ENCODE measurements at places on chromosomes 7 and 10.

DNA sequence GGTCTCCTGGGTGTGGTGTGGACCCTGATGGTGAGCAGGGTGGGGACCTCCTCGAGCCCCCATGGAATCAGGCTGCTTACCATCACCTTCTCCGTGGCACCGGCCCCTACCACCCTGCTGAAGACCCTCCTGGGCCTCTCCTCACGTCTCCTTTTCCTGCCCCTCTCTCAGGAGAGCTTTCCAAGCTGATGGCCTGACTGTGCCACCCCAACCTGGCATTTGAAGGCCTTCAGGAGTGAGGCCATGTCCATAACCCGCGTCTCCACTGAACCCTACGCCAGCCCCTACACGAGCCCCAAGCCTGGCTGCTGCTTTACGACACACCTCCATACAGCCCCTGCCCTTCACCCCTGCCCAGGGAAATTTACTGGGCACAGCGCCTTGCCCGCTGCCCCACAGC is 55.4 kb downstream of the ZRANB1 start:
- no peak for DNase-seq

DNA sequence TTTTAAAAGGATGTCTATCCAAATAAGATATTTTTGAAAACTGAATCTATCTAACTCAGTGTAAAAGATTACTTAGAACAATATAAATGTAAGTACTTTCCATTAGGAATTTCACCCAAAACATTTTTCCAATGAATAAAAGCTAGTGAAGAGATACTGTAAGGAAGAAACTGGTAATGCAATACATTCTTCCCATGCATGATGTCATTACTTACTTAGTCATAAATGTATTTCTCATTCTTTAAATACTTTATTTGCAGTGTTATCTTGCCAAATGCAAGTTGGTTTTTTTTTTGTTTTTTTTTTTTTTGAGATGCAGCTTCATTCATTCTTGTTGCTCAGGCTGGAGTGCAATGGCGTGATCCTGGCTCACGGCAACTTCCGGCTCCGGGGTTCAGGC is 265.6 kb downstream of the PHF14 start:
- DNase-seq, result no peak

DNA sequence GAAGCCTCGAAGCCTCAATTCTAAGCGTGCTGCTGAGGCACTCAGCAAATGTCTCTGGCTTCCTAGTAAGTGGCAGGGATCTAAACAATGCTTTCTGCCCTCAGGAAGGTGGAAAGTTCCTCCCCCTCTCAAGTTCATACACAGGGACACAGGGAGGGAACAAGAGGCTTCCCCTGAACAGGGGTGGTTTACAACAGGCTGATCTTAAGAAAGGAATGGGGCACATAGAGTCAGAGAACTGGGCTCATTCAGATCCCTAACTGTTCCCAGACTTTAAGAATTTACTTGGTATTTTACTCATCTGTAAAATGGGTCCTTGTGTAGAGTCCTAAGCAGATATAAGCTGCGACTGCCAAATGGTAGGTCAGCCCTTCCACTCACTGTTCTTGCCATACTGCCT is 2.5 kb downstream of the TNS3 start:
- DNase-seq, result no peak

- DNase-seq, result no peak
These were observed 102.6 kb upstream of the NEBL start for GRCh38 chr10:20999699-21000098.

- DNase-seq, result peak; percentile 80
These were observed 96.1 kb downstream of the SH3PXD2A start for GRCh38 chr10:103759100-103759781.

DNA sequence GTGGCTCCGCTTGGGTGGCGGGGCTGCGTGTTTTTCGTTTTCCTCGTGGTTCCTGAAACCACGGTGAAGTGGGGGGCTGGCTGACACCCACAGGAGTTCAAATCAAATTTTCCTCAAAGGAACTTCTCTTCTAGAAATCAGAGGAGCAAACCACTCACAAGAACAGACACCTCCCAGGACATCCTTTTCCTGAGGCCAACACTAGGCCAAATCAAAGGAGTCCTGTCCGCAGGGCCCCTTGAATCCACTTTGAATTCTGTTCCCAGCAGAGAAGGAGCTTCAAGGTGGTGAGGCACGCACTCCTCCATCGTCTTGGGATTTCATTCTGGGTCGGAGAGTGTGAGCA is 29.9 kb upstream of the ZNF273 start:
- no peak for DNase-seq

GRCh38 chr10:22453948-22454591 is 108.8 kb downstream of the SPAG6 start:
- no peak for DNase-seq

DNA sequence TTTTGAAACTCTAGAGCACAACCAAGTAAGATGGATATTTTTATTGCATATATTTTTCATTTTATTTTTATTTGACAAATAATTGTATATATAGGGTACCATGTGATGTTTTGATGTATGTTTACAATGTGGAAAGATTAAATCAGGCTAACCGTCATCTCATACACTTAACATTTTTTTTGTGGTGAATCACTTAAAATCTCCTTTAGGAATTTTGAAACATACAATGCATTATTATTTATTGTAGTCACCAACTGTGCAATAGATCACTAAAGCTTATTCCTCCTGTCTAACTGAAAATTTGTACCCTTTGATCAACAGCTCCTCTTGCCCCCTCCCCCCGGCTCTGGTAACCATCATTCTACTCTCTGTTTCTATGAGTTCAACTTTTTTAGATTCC is 77.2 kb downstream of the DNAH11 start:
- DNase-seq, result no peak

DNA sequence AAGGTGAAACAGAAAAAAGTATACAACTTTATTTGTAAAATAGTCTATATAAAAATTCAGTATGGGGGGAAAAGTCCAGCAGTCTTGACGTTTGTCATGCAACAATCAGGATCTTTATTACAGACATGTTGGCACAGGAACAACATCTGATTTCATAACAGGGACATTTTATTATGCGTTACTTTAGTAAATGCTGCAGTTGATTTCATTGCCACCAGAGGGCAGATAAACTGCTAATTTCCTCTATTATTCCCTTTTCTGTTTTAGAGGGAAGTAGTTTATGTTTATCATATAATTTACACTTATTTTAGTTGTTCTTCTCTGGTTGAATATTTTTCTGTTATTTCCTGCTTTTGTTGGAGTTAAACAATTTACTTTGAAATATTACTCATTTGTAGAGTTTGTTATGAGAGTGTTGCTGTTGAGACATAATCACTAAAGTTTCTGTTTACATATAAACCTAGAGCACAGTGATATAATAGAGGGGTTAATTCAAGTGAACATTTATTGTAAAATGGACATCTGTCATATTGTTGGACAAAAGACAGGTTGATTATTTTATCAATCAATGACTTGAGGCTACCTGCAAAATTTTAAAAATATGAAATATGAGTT is 3.3 kb downstream of the PLXDC2 start:
- no peak for DNase-seq

Data from sigmoid colon (tissue), 7 donors.